ENCODE measurements at places on chromosomes 2 and 18. TPM values are rescaled to one million over a fixed set of nuclear protein-coding genes. Genes with fewer than 3 reads are reported as not detected.

DNA sequence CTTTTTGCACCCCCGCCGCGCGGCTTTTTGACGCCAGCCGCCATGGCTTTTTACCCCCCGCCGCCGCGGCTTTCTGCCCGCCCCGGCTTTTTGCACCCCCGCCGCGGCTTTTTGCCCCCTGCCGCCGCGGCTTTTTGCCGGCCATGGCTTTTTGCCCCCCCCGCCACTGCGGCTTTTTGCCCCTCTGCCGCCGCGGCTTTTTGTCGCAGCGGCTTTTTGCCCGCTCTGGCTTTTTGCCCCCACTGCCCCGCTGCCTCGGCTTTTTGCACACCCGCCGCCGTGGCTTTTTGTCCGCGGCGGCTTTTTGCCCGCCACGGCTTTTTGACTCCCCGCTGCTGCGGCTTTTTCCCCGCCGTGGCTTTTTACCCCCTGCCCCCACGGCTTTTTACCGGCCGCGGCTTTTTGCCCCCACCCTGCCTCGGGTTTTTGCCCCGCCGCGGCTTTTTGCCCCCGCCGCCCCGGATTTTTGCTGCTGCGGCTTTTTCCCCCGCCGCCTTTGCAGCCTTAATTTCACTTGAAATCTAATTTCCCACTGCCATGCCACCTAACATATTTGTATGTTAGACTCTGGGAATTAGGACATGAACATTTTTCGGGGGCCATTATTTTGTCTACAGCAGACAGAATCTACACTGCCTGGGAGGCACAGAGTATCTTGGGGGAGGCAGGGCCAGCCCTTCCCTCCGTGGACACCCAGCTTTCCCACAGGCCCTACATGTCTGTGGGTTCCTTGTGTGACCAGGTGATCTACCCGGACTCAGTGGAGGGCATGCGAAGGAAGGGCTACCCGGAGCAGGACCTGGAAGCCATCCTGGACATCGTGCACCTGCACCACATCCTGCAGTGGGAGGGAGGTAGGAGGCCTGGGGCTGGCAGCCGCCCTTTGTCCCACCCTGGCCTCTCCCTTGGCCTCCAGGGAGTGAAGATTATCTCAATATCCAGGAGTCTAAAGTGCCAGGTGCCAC, 3031.0 kb upstream of the TEKT4 start:
- no peak for DNase-seq

DNA sequence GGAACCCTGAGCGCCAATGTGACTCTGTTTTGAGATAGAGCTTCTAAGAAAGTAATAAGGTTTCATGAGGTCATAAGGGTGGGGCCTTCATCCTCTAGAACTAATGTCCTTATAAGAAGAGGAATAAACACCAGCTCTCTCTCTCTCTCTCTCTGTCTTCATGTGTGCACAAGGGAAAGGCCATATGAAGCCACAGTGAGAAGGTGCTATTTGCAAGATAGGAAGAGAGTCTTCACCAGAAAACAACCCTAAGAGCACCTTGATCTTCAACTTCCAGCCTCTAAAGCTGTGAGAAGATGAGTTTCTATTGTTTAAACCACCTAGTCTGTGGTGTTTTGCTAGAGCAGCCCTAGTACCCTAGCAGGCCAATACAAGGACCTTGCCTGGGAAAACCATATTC, 55.8 kb downstream of the DOCK10 start:
- no peak for DNase-seq

- DNase-seq: no peak
Measured at GRCh38 chr2:211367293-211367692, 810.9 kb downstream of the CPS1 start.

- DNase-seq: no peak
Measured at GRCh38 chr18:77021075-77021474, 111.5 kb downstream of the MBP start.

DNA sequence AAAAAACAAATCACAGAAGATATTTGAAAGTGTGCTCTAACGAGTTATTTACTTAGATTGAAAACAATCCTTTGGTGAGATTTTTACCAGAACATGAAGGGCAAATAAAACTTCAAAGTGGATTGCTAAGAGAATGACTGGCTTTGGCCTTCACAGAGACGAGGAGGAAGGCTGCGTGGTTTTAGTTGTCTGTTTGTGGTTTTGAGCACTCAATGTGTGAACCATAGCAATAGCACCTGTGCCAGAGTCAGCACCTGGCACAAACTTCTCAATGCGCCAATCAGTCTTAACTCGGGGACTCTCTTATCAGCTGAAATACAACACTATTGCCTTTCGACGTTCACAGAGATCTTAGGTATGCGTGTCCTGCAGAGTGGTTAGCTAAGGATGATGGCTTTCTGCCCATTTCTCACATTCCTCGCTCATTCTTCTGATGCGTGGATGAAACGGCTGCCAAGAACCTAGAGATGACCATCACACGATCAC, 70.0 kb downstream of the MBP start:
- peak; percentile 91 for DNase-seq

- no peak for DNase-seq
Measured at GRCh38 chr2:29797916-29798315, 123.5 kb downstream of the ALK start.

DNA sequence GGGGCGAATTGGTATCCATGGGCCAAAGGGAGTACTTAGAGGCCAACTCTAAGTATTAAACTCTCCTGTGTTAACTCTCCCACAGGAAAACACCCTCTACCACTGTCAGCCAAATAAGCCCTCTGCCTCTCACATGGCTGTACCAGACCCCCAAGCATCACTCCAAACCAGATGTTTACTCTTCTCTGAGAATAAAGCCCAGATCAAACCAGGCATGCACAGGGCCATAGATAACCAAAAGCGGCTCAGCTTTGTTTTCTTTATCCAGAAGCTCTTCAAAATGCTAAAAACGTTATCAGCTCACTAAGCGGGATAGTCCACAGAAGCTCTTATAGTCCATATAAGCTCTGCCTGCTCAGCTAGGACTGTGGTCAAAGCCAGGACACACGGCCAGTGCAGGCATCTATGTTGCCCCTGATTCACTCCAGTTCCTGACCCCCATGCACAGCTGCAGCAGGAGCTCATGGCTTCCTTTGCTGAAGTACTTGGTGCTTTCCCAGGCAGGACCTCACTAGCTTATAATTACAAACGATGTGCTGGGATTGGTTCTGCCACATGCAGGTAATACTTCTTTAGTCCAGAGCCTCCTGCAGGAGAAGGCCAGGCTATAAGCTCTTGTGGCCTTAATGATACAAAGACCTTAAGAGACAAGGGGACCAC, 21.0 kb upstream of the SEMA4C start:
- no peak for DNase-seq

GRCh38 chr2:65215946-65216345, 11.7 kb upstream of the ACTR2 start:
- DNase-seq: no peak

- DNase-seq: no peak
Measured at GRCh38 chr18:58863539-58864145, 1.0 kb upstream of the ZNF532 start.

DNA sequence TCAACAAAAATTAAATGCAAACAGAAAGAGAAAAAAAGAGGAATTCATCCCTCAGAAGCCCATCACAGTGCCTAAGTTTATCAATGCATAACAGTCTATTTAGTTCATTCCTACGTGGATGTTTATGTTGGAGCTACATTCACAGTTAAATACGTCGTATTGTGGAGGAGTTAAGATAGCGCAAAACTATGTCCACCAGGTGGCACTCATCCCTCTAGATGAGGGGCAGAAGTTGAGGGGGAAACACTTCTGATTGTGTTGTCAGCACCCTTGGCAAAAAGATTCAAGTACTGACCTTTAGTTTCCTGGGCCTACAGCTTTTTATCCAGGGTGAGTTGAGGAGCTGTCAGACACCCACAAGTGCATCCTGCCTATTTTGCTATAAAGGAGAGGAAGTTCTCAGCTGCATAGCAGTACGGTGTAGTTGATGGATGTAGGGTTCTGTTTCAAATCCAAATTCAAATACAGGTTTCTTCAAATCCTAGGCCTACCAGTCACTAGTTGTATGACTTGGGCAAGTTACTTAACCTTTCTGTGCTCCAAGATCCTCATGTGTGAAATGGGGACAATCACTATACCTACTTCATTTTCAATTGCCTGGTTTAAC, 26.8 kb upstream of the MYO1B start:
- peak; percentile 23 for DNase-seq

DNA sequence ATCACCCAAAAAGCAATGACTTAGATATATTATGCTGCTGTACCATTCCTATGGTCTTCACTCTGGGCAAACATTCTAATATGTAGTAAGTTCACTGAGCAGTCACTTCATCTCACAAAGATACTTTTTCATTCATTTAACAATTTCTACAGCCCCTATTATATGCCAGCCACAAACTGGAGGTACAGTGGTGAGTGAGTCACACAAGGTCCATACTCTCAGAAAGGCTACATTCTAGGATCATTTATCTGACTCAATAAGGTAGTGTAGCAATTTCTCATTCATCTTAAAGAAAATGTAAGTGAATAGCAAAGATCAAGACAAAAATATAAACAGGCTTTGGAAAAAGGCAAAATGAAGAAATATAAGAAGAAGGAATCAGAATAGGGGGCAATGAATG, 40.5 kb downstream of the NHEJ1 start:
- DNase-seq: no peak

- no peak for DNase-seq
Measured at GRCh38 chr2:118239284-118239683, 151.0 kb downstream of the INSIG2 start.

DNA sequence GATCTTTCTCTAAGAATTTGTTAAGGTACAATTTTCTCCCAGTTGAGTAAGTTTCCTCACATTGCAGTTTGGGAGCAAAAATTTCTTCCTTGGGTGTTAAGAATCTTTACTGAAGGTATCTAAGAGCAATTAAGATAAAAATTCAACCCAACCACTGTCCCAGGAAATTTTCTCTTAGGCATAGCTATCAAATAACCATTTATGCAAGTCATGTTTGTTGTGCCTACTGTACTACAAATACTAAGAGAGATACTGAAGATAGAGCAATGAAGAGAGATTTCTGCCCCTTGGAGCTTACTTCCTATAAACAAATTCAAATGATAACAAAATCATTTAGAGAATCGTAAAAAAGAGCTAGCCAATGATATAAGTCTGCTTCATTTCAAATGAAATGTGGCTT, 402.8 kb downstream of the LRRTM4 start:
- no peak for DNase-seq

- DNase-seq: no peak
Measured at GRCh38 chr2:1972422-1972821, 228.1 kb upstream of the PXDN start.

- no peak for DNase-seq
Measured at GRCh38 chr2:46213906-46214305, 83.3 kb upstream of the EPAS1 start.

DNA sequence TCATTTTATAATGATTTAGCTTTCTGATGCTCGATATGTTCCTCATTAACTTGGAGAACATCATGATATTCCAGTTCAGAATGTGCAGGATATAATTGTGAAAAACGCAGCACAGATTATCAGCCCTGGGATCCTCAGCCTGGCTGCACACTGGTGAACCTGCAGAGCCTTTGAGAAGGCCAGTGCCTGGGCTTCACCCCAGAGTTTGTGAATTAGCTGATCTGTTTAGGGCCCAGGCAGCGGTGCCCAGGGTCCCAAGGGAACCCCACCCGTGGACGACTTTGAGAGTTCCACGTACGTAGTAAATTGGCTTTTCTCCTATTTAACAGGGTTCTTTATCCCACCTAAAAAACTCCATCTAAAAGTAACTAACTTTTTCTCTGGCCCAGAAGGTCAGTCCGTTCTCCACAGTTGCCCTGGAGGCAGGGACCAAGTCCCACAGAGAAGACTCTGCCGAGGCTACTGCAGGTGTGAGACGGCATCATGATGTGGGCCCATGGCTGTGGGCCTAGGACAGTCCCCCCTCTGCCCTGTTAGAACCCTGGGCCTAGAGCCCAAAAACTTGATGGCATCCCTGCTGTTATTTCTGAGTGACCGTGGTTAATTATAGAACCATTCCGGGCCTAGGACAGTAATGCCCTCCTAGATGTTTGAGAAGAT, 39.6 kb upstream of the RPL31 start:
- no peak for DNase-seq

- DNase-seq: no peak
Measured at GRCh38 chr2:109215866-109216265, 86.9 kb downstream of the SH3RF3 start.

DNA sequence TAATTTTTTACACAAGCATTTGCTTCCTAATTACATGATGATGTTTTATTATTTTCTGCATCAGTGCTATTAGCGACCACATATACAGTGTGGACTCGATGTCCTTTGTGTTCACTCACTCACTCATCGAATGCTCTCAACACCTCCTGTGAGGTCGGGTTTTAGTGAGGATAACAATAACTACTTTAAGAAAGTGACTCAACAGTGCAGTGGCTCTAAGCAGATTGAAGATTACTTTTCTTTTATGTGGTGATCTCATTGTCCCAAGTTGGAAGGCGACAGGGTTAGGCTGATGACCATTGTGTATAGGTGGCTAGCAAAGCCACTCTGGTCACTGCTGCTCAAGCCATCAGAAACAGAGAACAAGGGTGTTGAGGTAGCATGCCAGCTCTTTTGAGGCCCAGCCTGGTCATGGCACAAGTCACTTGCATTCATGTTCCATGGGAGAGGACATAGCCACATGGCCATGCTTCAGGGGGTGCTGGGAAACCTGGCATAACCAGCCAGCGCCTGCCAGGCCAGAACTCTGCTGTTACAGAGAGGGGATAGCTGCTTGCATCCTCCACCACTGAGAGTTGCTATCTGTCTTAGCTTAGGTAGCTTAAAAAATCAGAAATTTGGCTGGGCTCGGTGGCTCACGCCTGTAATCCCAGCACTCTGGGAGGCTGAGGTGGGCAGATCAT, 60.4 kb downstream of the PDCL3 start:
- DNase-seq: no peak

DNA sequence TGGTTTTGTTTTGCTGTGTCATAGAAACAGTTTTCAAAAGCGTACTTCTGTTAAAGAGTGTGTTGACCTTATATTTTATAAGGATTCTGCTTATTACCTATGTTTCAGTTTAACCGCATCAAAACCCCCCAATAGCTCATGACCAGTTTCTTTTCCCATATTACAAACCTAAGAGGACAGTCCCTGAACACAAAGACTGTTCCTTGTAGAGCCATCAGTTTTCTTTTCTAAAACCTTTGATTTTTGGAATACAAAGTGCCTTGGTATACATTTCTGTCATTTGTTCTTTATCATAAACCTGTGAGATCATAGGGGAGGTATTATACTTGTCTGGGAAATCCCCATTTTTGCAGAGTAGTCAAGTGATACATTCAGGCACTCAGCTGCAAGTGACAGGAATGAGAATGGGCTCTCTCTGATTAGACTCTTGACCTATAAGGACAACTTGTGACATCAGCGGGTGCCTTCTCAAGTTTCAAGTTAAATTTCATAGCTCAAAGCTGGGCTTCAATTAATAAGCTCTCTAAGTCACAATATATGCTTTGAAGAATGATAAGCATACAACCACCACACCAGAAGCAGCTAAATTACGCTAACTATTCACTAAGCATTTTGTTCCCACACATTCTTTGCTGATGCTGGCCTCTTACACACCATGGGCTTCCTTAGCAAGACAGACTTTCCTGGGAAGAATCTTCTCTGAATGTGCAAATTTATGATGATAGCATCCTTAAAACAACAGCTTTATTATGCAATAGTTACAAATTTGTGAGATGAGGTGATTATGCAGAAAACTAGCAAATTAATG, 97.5 kb upstream of the CD302 start:
- no peak for DNase-seq

GRCh38 chr2:28377195-28377816, 15.4 kb upstream of the FOSL2 start:
- no peak for DNase-seq

HTR2B gene
- not detected for total RNA-seq

LRRC30 gene
- total RNA-seq: not detected

WDR12 gene
- total RNA-seq: 132 TPM

TDRD15 gene
- total RNA-seq: 0.04 TPM

RAB27B gene
- total RNA-seq: 0.15 TPM

FLACC1 gene
- total RNA-seq: 2.5 TPM

SIX3 gene
- total RNA-seq: not detected

Data from CD8-positive, alpha-beta memory T cell (primary cell).